ENCODE measurements at places on chromosomes 11 and 22.

GRCh38 chr11:27610280-27610679, 90.0 kb downstream of the BDNF start:
- no peak for DNase-seq

DNA sequence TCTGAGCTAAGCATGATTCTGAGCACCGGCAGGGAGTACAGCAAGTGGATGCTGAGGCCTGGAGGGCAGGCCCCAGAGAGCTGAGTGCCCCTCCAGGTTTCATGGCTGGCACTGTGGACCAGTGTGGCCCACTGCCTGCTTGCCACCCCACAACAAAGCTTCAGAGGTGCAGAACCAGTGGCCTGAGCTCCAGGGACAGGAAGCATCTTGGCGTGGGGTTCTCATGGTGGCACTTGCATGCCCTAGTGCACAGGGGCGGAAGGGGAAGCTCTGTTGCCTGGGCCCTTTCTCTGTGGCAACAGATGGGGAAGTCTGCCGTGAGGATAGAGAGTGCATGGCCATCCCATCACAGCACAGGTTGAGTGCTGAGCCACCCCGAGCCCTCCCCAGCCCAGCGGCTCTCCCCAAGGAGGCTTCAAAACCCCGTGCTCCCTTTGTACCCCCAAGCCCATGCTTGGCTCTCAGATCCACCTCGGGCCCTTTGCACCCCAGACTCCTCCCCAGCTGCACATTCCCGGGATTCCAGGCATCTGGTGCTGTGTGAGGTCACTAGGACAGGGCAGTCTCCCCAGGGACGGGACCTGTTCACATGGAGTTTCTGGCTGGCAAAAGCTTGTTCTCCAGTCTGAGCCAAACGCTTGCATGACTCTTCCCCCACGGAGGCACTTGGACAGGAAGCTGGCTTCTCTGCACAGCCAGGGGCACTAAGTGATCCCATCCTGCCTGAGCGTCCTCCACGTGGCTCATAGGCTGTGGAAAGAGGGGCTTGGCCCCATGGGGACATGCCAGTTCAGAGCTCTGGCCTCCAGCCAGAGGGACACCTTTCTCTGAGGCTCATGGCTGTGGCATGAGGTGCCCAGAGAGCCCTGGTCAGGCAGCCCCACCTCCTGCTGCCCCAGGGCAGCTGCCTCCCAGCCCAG, 4.2 kb downstream of the SLC25A1 start:
- DNase-seq, result no peak

GRCh38 chr11:21625982-21626381, 566.9 kb upstream of the ANO5 start:
- DNase-seq, result no peak

GRCh38 chr11:1923201-1923956, 3.9 kb downstream of the TNNT3 start:
- DNase-seq, result no peak

DNA sequence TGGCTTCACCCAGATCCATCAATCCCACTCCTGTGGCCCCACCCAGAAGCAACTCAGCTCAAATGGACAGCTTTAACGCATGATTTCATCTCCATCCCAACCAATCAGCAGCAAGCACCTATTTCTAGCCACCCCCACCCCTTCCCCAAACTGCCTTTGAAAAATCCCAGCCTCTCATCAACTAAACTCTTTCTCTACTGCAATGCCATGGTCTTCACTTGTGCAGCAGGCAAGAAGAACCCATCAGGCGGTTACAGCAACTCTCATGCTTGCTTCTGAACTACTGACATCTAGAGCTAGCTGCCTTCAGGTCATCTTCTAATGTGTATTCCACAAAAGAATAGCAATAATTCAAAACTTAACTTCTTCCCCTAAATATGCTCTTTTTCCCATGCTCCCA, 42.1 kb upstream of the STK33 start:
- DNase-seq, result no peak

DNA sequence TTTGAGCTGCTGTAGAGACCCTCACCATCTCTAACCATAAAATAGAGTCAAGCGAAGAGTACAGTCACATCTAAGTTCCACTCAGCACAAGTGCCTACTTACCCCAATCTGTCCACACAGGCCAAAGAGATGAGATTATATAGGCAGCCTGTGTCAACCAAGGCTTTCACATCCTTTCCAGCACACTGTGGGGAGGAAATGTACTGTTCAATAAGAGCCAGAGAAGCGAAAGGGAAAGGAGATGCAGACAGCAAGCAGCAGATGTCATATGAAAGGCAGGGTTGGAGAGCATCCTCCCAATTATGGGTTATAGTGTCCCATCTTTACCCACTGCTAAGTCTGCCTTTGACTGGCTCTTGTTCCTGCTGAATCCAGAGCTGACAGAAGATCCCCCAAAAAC, 16.4 kb downstream of the NRIP3 start:
- DNase-seq, result no peak

DNA sequence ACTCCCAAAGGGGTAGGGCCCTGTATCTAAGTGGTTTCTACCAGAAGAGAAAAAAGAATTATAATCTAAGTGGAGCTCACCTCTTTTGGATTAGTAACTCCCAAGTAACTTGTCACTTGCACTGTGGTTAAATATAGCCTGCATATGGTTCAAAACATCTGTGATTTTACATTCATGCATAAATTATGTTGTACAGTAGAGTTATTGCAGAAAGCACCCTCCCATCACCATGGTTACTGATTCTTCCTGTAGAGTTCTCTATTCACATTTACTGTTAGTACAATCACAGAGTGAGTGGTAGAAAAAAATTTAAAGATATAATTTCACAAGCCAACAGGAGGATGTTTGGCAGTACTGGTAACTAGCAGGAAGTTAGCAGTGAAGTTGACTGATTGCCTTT, 80.4 kb downstream of the LRRC4C start:
- no peak for DNase-seq

All from NCI-H187 (cell line).